ENCODE measurements at places on chromosomes 4 and X.

DNA sequence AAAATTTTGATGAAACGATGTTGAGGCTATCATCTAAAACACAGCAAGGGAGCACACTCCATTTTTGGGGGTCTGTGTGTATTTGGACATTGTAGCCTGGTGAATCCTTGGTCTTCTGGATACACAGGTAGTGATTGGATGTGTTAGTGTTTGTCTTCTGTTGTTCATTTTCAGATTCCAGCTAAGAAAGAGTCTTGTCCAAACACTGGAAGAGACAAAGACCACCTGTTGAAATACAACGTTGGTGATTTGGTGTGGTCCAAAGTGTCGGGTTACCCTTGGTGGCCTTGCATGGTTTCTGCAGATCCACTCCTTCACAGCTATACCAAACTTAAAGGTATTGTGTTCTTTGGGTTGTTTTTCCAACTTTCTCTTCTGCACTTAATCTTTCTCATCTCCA lies 32.8 kb downstream of the NSD2 start:
- no peak for DNase-seq

- no peak for DNase-seq
Measured at GRCh38 chr4:62232814-62233213, 1032.7 kb downstream of the ADGRL3 start.

GRCh38 chr4:183483997-183484396 lies 20.9 kb upstream of the ING2 start:
- no peak for DNase-seq

DNA sequence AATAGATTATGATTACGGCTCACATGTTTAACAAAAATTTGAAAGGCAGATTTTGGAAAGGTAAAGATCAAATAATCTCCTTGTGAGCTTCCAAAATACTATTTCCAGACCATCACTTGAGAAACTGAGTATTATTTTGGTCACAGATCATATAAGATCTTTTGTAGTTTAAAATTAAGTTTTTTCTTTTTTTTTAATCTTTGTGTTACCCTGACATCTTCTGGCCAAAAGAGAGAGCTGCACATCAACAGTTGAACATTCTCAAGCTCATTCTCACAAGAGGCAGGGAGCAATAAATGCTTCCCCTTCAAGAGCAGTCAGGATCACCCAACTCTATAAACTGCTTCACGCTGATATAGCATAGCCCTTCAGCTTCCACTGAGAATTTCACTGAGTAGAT lies 15.9 kb downstream of the TMEM192 start:
- DNase-seq, result peak; percentile 2

DNA sequence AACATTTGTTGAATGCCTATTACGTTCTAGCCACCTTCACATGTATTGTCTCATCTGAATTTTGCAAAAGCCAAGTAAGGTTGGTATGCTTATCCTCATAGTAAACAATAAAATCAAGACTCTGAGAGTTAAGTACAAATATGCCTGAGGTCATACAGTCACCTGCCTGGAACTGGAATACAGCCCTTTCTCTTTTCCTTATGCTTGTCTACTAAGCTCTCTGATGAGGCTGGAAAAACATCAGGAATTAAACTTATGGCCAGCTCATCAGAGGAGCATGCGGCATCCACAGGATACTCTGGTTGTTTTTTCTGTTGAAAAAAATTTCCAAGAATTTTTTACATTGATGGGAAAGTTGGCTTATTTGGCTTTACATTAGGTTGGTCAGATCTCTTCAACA lies 35.5 kb downstream of the NCAPG start:
- no peak for DNase-seq

- DNase-seq, result no peak
Measured at GRCh38 chr4:66294638-66295037, 624.3 kb upstream of the EPHA5 start.

- DNase-seq, result no peak
Measured at GRCh38 chr4:177579649-177580048, 137.4 kb upstream of the AGA start.

DNA sequence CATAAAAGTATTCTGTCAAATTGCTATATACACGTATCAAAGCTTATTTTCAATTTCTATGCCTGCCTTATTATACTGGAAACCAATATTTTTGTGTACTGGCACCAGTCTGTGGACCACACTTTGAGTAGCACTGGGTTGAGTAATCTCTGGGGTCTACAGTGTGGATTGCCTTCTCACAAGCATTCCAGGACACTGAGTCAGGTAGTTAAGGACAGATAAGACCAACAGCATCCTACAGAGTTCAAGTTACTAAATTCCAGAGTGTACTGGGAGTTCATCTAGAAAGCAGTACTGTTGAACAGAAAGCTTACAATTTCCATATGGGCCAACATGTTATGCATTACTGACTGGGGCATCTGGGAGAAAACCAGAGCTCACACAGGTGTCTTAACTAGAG lies 61.8 kb downstream of the VMA21 start:
- no peak for DNase-seq

DNA sequence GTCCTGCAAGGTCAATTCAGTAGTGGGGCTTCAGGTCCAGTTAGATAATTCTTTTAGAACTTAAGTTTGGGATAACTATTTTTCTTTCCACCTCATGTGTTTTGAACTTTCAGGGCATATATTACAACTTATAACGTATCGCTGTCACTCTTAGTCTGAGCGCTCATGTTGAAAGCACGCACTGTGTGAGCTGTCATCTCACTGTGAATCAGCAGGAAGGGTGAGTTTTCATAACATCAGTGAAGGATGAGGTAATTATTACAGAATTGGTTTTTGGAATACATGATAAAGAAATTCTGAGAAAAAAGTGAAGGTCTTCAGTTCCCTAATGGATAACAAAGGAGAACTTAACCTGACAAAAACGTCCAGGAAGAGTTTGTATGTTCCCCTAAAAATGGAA lies 45.1 kb upstream of the SLC4A4 start:
- no peak for DNase-seq

DNA sequence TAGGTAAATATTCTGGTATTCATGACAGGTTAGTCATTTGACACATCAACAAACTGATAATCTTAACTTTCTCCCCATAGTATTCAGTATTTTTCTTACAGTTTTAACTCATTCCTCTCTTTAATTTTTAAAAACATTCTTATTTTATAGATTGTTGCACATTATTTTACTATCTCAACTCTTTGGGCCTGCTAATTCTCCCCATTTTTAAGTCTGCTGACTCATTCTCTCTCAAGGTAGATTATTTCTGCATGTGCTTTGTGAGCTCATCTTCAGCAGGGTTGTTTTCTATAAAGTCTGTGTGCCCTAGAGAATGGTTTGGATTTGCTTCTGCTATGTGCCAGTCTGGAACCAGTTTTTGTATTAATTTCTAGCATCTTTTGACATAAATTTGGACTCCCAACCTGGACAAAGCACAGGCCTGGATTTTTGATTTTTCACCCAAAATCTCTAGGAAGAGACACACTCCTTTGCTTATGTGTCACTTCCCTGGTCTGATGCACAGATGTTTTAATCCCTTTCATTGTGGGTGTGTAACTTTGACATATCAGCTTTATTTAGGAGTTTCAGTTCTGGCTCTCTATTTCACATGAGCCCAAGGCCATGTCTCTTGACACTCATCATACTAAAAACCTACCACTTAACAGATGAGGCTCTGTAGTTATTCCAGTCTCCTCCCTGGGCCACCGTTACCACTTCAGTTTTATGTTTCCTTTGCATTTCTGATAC lies 194.3 kb upstream of the PGRMC2 start:
- no peak for DNase-seq

DNA sequence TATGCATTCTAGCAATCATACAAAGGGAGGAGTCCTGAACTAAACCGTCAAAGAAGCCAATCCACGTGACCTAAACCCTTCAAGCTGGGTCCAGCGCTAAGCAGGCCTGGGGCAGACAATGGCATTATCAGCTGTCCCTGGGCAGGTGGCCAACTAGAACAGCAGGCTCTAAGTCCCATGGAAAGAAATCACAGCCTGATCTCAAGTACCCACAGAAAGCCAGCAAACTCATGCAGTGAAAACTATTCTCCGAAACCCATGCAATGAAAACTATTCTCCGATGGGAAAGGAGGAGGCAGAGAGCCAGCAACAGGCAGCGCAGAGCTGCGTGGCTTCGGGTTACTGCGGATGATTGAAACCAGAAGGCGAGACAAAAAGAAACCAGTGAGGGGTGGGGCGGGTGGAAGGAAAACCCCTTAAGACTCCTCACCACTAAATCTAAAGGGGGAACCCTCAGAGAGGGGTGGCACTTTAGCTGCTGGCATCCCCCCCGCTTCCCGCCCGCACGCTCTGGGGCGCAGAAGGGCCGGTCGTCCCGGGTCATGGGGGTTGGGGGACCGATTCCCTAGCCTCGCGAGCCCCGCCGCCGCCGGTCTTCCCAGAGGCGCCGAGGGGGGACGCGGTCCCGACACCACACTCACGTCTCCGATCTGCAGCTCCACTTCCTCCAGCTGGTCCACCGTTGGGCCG lies 567 bp downstream of the C4orf46 start:
- peak; percentile 54 for DNase-seq

DNA sequence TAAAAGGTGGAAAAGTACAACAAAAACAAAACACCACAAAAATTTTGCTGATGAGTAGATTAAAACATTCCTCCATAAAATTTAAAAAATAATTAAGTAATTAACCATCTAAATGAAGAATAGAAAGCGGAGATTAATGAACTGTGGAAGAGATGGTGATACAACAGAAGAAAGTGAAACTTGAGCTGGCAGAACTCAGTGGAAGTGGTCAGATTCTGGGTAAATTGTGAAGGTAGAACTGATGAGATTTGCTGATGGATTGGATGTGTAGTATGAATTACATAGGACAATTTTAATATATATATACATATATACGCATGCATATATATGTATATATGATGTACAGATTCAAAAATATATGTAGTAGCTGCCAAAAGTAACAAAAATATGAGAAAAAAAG lies 73.9 kb downstream of the AMOT start:
- no peak for DNase-seq

GRCh38 chr4:55947912-55948725 lies 626 bp upstream of the CEP135 start:
- DNase-seq, result no peak

DNA sequence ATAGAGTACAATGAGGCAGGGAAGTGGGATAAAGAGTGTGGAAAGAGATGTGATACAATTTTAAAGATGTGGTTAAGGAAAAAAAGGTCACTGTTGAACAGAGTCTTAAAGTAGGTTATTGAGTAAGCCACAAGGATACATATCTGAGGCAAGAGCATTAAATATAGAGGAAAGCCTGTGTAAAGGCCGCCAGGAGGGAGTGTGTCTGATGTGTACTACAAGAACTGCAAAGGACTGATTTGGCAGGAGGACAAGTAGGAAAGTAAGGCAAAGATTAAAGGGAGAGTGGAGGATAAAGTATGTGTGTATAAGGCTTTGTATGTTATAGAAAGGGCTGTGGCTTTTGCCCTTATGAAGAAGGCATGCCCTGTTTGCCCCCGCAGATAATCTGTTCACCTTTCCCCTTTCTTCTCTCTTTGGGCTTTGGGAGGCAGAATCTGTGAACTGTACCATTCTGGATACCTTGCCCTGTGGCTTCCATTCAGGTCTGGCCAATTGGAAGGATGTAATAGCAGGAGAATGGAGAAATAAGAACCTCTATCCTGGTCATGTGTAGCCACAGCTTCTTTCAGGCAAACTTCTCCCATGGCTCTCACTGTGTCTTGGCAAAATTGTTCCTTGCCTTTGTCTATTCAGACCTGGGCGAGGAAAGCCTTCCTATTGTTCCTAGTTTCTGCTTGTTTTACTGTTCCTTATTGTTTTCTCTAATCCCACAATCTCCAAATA lies 68.9 kb upstream of the FAM47B start:
- no peak for DNase-seq

GRCh38 chr4:8281519-8282133 lies 12.1 kb downstream of the HTRA3 start:
- no peak for DNase-seq

DNA sequence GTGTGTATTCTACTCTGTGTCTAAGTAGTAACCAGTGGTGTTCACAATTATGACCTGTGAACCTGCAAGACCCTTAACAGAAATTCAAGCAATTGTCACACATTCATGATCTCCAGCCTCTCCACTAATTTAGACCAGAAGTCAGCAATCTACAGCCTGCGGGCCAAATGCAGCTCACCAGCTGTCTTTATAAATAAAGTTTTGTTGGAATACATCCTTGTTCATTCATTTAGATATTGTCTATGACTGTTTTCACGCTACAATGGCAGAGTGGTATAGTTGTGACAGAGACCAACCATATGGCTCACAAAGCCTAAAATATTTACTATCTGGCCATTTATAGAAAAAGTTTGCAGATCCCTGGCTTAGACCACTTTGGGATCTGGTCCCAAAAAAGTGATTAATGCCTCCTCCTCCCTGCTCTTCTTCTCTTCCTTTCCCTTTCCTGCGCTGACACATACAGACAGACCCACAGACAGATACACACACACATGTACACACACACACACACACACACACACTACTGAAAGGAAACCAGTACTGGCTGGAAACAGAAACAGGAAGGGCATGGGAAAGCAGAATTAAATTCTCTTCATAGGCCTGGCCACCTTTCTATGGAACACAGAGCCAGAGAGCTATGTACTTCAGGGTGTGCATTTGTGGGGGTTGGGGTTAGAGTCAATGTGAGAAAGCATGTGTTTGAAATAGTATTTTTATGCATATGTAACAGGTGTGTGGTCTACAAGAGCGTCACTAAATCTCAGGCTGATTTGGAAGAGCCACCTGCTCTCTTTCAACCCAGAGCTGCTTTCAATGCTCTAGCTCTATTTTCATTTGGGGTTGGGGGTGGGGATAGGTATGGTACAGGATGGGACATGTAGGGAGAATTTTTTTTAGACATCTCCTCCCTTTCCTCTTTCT lies 49.7 kb upstream of the TMEM164 start:
- DNase-seq, result no peak

DNA sequence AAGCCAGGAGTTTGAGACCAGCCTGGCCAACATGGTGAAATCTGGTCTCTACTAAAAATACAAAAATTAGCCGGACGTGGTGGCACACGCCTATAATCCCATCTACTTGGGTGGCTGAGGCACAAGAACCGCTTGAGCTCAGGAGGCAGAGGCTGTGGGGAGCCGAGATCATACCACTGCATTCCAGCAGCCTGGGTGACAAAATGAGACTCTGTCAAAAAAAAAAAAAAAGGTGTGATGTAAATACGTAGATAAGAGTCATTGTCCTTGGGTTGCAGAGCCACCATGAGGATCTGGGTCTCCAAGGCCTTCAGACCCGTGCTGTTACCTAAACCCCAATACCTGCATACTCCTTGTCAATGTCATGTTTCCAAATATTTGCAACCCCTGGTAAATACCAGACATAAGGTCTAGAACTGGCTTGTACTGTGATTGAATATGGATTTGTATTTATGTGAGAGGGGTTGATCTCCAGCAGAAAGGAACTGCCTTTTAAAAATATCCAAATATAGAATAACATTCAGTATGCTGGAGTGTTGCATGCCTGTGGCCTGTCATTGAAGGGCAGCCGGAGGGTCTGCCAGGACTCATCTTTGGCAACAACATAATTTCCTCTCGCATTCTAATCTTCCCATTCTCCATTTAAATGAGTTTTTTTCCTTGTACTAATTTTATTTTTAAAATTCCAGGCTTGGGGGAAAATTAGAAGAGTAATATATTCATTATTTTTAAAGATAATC lies 40.4 kb downstream of the ATXN3L start:
- DNase-seq, result no peak

GRCh38 chr4:168587411-168588125 lies 90.7 kb downstream of the PALLD start:
- DNase-seq, result no peak

Measured in DMS79 treated with DMSO at 0.1 percent for 48 hours (cell line).